GM13976 (cell line): ENCODE measurements at places on chromosomes 1 and 21.

DNA sequence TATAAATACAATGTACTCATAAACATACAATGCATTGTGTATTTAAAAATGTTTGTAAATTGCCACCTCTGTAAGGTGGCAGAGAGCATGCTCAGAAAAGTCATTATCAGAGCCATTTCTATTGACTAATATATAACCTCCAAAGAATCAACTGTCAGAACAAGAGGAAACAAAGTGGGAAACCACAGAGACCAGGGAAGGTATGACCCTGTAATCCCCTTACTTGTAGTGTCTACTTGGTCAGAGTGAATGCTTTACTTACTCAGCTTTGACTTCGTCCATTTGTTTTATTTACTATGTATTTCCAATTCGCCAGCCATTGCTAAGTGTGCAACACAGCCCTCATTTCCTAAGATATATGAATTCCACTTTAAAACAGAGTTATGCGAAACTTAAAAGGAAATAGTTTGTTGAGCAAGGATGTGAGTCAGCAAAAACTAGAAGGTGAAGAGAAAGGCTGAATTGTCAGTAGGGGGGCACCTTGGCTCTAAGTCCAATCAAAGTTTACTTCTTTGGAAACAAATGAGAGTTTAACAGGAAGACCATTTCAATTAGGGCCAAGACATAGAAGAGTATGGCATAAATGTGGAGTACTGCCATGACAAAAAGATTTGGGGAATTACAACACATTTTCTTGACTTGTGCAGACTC lies 671.7 kb upstream of the PTBP2 start:
- no peak for DNase-seq

DNA sequence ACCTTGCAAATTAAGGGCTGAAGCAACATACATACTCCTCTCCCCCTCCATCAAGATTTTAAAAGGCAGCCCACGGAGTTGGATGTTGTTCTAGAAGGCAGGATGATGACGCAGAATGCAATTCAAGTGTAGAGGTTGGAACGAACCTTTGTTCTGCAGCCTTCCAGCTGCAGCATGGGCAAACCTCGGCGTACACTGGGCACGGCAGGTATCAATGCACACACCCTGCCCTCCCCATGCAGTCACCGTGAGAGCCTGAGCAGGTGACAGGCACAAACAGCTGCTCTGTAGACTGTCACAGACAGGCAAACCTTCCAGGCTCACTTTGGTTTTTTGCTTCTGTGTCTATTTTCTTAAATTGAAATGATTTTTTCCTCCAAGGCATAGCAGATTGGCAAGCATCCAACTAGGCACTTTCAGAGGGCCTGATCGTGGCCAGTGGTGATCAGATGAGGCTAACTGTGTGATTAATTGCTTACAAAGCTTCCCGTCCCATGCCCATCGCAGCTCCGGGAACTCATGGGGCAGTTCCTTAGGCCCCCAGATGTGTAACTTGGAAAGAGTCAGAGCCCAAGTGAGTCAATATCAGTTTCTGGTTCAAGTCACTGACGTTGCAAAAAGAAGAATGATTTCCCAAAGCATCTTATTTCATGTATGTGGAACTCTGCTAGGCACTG lies 82.3 kb downstream of the ITPKB start:
- no peak for DNase-seq

GRCh38 chr1:116699605-116700004 lies 32.1 kb upstream of the IGSF3 start:
- DNase-seq: no peak

DNA sequence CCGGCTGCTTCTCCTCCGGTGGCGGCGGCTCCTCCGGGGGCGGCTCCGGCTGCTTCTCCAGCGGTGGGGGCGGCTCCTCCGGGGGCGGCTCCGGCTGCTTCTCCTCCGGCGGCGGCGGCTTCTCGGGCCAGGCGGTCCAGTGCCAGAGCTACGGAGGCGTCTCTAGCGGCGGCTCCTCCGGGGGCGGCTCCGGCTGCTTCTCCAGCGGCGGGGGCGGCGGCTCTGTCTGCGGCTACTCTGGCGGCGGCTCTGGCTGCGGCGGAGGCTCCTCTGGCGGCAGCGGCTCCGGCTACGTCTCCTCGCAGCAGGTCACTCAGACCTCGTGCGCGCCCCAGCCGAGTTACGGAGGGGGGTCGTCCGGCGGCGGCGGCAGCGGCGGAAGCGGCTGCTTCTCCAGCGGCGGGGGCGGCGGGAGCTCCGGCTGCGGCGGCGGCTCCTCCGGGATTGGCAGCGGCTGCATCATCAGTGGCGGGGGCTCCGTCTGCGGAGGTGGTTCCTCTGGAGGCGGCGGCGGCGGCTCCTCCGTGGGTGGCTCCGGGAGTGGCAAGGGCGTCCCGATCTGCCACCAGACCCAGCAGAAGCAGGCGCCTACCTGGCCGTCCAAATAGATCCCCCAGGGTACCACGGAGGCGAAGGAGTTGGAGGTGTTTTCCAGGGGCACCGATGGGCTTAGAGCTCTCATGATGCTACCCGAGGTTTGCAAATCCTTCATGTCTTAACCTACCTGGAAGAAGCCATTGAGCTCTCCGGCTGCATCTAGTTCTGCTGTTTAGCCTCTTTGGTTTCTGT lies 2.0 kb downstream of the LORICRIN start:
- peak; percentile 50 for DNase-seq

GRCh38 chr1:215517441-215517891 lies 49.6 kb upstream of the KCTD3 start:
- no peak for DNase-seq

DNA sequence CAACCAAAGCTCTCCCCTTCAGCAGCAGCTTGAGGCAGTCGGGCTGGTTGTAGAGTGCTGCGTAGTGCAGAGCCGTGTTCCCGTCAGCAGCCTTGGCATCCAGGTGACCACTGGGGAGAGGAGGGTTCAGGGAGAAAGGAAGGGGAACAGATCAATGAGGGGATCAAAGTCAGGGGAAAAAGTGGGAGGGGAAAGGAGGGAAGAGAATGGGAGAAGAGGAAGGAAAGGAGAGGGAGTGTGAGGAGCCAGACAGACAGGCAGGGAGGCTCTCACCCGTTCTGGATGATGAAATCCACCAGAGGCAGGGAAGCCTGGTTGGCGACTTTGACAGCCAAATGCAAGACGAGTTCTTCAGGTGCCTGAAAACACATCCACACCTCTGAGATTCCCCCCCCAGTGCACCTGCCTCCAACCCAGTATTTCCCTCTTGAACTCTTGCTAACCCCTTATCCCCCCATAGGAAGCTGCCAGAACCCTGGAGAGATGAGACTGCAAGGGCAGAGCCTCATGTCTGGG lies 9.8 kb upstream of the TCEA3 start:
- DNase-seq: no peak

GRCh38 chr1:210378736-210379135 lies 50.0 kb downstream of the HHAT start:
- DNase-seq: no peak

DNA sequence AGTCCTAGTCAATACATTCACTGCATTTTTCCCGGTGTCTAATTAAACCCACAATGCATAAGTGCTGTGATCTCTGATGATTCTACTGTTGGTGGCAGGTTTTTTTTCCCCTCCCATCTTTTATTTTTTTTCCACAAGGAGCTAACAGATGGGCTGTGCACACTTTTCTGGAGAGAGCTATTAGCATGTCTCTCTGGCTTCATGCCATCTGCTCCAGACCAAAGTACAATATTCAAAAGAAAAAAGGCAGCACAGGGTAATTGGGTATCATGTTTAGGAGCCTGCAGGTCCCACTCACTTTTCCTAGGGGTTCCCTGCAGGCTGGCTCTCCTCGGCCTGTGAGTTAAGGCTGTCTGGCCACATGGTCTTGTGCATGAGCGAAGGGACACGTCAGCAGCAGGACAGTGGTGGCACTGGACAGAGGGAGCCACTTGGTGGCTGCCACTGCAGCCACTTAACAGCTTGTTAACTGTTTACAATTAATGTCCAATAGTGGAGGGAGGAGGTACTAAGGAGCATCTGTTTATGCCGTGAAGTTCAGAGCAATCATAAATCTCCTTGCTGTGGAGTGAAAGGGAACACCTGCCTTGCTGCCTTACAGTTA lies 53.5 kb upstream of the C8B start:
- DNase-seq: no peak

GRCh38 chr21:29669416-29669815 lies 270.4 kb downstream of the GRIK1 start:
- no peak for DNase-seq

DNA sequence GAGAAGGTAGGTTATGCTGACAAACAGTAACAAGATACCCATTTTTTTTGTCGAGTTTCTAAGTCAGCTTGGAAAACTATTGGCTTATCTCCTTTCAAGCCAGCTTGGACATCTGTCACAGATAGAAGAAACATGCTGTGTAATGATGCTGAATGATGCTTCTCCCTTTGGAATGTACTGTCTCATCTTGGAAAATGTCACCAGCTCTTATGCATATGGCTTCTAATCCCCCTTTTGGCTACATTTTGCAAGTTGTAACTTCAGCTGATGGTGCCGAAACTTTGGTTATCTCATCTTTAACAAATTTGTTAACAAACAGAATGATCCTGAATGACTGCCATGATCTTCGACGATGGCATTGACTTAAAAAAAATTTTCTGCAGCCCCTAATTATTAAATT lies 68.8 kb upstream of the ST6GALNAC3 start:
- no peak for DNase-seq

DNA sequence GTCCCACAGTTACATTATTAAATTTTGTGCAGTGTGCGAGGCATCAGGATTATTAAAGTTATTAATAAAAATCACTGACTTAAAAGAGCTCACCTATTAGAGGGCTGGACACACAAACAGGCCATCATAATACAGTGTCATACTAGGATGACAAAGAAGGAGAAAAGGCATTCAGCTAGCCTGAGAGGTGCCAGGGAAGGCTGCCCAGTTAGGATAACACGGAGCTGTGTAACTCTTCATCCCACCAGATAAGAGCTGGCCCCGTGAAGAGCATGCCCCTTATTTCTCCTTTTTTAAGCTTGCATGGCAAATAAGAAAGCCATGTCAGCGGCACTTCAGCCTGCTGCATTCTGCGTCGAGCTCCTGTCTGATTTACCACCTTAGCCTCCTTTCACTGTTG lies 109.5 kb downstream of the KCNK1 start:
- no peak for DNase-seq

DNA sequence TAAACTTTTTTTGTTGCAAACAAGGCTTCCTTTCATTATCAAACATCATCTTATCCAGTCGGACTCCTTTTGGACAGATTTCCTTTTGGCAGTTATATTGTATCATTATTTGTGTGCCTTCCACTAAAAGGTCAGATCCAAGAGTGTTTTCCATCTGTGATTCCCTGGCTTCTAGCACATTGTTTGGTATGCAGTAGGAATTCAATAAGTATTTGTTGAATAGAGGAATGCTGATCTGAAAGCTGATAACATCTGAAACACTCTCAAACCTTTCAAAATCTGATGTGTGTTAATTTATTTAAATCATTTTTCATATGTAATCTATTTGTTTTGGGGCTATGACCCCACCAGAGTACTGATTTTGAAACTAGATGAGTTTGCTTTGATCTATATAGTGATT lies 39.0 kb downstream of the NDC1 start:
- DNase-seq: no peak

GRCh38 chr1:228004331-228004855 lies 2.4 kb upstream of the WNT3A start:
- peak; percentile 84 for DNase-seq

DNA sequence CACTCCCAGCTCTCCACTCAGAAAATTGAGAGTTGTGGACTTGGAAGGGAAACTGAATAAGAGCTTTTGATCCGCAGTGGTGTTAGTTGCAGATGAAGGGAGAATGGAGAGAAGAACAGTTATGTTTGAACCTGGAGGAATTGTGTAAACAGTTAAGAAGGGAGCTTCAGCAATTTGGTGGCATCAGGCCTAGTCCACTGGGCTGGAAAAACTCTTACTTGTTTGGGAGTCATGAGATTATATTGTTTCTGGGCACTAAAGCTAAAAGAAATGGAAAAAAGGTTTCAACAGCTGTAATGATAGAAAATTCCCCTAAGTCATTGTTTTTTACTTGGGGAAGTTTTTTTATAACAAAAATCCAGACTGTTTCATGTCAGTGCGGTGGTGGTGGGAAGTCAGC lies 256.1 kb upstream of the C1orf87 start:
- no peak for DNase-seq

GRCh38 chr1:179251675-179252074 lies 22.2 kb upstream of the ABL2 start:
- DNase-seq: peak; percentile 36

GRCh38 chr1:224534731-224535130 lies 81.4 kb upstream of the CNIH3 start:
- DNase-seq: no peak

GRCh38 chr1:6485168-6486101 lies 6.0 kb downstream of the PLEKHG5 start:
- peak; percentile 62 for DNase-seq

GRCh38 chr1:14945132-14946010 lies 208.2 kb upstream of the TMEM51 start:
- no peak for DNase-seq

GRCh38 chr1:181501612-181502011 lies 18.3 kb downstream of the CACNA1E start:
- no peak for DNase-seq

GRCh38 chr1:27513528-27513927 lies 23.6 kb upstream of the WASF2 start:
- DNase-seq: no peak
